ENCODE measurements at places on chromosomes 3 and 15. TPM values are rescaled to one million over a fixed set of nuclear protein-coding genes. Genes with fewer than 3 reads are reported as not detected.

Gene GOLGA8G
- total RNA-seq, result not detected

Gene LRRFIP2
- 61.3 TPM for total RNA-seq

DNA sequence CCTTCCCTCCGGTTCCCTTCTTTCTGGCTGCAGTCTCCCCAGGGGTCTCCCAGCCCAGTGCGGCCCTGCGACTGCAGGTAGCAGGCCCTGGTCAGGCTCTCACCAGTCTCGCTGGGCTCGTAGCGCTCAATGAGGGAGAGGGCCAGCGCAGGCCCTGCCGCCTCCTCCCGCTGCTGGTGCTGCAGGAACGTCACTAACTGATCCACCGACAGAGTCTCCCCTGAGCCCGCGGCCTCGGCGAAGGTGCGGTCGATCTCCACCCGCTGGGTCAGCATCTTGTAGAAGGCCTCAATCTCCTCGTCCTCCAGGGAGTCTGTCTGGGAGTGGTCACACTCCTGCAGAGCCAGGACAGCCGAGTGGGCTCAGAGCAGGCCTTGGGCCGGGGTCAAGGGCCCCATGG is 18.3 kb downstream of the PLCD1 start:
- no peak for DNase-seq

DNA sequence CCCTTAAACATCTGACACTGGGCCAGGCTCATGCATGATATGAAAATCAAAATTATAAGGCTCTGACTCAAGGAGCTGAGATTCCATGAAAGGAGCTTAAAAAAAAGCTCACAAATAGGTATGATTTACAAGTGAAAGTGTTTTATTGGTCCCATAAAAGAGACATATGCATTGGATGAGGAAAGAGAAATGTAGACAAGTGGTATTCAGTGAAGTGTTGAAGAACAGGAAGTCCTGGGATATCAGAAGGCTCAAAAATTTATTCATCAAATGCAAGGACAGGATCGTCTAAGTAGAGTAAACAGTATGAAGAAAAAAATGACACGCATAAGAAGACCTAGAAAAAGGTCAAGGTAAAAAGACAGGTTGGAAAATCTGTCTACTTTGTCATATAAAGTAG is 188.9 kb downstream of the CBLB start:
- no peak for DNase-seq

- no peak for DNase-seq
Observed at GRCh38 chr15:34616613-34617012, 33.2 kb upstream of the GOLGA8B start.

DNA sequence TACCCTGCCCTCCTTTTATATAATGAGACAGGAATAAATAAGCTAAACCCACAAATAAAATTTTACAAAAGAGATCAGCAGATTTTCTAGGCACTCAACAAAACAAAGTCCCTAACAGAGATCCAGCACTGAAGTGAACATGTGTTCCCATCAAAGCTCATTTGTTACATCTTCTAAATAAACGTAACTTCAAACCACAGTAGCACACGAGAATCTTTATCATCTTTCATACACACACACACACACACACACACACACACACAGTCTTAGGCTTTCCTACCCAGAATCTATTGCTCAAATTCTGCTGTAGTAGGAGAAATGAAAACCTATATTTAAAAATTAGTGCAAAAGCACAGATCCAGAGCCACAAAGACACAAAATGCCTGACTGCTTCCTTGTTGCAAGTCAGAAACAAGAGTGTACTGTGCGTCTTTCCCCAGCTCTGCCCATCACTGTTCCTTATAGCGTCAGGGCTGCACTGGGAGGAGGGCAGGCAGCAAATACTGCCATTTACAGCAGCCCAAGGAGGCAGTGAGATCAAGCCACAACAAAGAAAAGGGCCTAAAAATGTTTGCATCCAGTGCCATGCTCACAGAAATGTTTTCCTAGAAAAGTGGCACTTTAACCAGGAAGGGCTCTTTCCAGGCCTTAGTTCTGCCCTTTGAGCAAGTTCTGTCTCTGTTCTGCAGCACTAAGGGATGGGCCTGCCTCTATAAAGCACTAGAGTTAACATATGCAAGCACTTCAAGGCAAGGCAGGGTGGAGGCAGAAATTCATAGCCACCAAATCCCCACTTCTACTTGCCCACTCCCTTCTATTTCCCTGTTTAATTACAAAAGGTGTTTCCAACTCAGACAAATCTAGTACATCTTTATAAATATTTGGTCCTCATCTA is 6.0 kb downstream of the IP6K1 start:
- no peak for DNase-seq

Measured in tibial nerve (tissue), 4 donors.